ENCODE measurements at places on chromosomes 12 and 14. TPM values are rescaled to one million over a fixed set of nuclear protein-coding genes. Genes with fewer than 3 reads are reported as not detected.

The JPH4 gene
- not detected for polyA plus RNA-seq

The FAM90A1 gene
- polyA plus RNA-seq, result not detected

The SLC4A8 gene
- polyA plus RNA-seq, result 1.4 TPM

The FAM181A gene
- polyA plus RNA-seq, result not detected

The AGAP2 gene
- polyA plus RNA-seq, result 0.45 TPM

The PTGDR gene
- polyA plus RNA-seq, result not detected

The AICDA gene
- polyA plus RNA-seq, result 0.05 TPM

The CFAP54 gene
- polyA plus RNA-seq, result 0.70 TPM

The CYP27B1 gene
- 1.9 TPM for polyA plus RNA-seq

GRCh38 chr12:110739488-110739887 is 3.2 kb downstream of the PPP1CC start:
- no peak for DNase-seq

DNA sequence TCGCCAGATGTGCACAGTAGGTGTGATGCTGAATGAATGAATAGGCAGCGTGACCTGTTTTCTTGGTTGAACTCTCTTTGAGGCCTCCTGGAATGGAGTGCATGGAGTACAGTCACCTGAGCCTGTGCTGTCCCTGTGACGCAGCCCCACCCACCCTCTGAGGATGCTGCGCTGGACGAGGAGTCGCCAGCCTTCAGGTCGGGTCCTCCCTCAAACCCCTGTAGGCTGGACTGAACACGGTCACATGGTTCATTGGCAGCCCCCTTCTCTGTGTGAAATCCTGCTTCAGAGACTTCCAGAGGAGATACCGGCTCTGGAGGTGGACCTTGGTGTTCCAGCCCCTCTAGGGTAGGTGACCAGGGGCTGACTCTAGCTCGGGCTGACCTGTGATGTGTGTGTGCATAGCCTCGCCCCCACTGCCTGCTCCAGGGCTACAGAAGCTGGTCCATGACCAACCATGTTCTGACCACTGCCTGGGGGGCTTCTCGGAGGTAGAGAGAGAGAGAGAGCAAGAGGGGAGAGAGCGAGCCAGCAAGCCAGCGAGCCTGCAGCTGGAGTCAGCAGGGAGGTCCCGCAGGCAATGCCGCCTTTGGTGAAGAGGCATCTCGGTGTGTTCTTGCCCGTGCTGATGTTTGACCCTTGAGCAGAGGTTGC is 158.0 kb upstream of the RTL1 start:
- no peak for DNase-seq

DNA sequence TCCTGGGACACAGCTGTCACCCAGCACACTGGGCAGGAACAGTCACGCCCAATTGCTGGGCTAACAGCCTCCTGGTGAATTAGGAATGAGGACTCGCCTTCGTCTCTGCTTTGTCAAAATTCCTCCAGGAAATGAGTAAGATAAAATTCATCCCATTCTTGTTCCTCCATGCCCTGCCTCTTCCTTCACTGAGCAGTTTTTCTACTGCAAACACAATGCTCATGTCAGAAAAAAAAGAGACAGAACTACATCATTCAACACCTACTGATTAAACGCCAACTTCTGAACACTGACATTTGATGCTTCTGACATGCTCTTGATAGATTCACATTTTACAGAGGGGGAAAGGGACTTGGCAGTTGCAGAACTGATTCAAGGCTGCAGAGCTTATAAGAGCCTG is 37.5 kb upstream of the DTX1 start:
- no peak for DNase-seq

DNA sequence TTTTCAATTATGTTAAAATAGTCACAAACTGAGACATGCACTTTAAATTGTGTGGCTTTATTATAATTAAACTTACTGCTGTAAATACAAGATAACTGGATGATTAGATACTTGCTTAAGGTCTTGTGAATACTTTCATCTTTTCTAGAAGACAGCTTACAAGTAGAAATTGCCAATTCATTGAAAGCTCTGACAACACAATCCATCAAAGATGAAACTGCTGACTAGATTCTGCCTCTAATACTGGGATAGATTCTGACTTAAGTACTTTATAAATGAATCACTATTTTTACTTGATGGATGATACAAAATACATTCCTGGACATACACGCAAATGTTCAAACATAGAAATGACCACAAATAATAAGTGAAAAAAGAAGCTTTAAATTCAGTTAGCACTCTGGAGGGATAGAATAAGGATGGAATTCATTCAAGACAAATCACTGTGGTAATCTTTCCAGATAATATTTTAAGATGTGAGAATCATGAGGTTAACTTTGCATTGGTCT is 876.8 kb downstream of the RPS29 start:
- DNase-seq, result no peak

DNA sequence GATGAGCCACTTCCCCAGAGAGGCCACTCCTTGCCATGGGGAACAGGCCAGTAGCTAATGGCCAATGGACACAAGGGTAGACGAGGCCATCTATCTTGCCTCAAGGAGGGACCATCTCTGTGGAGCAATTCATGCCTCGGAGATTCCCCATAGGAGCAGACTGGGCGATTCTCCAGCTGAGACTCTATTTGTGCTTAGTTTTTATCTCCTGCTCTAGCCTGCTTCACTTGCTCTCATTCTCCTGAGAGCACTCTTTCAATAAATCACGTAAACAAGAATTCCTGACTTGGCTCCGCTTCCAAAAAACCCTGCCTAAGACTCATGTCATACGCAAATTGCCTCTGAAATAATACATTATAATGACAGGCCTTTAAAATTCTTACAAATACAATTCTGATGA is 396.4 kb upstream of the USP15 start:
- DNase-seq, result no peak

GRCh38 chr14:66395300-66395699 is 90.9 kb upstream of the CCDC196 start:
- DNase-seq, result no peak

DNA sequence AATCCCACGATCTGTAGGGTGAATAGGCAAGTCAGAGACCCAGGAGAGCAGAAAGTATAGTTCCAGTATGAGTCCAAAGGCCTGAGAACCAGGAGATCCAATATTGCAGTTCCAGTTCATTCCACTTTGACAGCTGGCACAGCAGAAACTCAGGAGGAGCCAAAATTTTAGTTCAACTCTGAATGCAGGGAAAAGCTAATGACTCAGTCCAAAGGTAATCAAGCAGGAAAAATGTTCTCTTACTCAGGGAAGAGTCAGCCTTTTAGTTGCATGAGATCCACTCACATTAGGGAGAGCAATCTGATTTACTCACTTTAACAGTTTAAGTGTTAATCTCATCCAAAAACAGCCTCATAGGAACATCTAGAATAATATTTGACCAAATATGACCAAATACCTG is 130.2 kb upstream of the LRFN5 start:
- no peak for DNase-seq

DNA sequence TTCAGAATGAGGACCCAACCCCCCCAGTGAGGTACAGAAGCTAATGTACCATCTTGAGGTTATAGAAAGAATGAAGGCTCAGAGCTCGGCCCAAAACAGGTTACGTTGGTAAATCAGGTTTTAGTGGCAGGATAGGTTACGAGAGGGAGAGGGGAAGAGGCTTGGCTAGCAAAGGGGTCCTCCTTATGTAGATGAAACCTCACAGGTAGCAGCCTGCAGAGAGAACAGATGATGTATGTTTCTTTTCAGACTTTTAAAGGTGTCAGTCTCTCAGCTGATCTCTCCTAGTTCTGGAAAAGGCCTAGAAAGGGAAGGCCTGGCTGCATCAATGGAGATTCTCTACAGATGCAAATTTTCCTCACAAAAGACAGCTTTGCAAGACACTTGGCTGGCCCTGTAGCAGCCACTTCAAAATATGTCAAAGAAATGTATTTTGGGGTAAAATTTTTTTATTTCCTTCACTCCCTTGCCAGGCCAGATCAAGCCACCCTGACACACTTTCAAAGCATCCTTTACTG is 71.7 kb upstream of the CPSF6 start:
- no peak for DNase-seq

DNA sequence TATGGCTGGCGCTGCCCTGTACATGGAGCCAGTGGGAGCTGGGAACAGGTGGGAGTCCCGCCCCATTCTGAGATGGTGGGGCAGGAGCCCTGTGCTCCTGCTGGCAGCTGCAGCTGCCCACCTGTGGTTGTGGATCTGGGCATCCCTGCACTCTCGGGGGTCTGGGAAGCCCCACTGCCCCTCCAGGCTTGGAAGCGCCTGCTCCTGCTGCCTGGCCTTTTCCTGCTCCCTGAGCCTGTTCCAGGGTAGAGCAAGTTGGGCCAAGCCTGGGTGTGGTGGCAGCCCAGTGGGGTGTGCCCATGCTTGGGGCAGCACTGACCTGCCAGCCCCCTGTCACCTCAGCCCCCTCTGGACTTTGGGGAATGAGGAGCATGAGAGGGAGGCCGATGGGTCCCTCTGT is 104.0 kb downstream of the MNAT1 start:
- no peak for DNase-seq

- DNase-seq, result no peak
Measured at GRCh38 chr14:99561864-99562263, 42.1 kb downstream of the CCDC85C start.

- peak; percentile 44 for DNase-seq
Measured at GRCh38 chr12:31644536-31644935, 15.0 kb upstream of the ETFBKMT start.

GRCh38 chr12:79692860-79693577 is 2.3 kb upstream of the PAWR start:
- no peak for DNase-seq

GRCh38 chr14:76687611-76688382 is 73.5 kb upstream of the VASH1 start:
- no peak for DNase-seq

GRCh38 chr12:96219700-96220206 is 25.6 kb downstream of the ELK3 start:
- DNase-seq, result peak; percentile 98

DNA sequence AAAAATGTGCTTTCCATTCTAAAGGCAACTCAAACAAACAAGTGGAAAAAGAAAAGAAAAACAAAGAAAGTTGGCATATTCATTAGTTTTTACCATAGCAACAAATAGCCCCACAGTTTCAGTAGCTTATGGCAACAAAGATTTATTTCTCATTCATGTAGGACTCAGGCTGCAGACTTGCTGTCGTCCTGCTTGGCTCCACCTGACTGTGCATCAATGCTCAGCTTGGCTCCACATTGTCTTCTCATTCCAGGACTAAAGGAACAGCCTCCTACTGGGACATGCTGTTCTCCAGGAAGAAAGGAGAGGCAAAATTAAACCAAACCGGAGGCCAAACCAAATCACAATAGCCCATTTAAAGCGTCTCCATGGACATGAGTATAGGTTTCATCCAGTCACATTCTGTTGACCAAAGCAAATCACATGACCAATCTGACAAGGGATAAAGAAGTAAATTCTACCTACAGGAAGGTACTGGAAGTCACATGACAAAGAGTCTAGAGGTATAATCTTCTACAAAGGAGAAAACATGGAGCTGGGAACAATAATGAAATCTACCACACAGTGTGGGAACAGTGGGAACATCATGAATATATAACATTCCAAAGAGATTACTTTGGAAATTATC is 222.5 kb downstream of the PIK3C2G start:
- DNase-seq, result no peak

DNA sequence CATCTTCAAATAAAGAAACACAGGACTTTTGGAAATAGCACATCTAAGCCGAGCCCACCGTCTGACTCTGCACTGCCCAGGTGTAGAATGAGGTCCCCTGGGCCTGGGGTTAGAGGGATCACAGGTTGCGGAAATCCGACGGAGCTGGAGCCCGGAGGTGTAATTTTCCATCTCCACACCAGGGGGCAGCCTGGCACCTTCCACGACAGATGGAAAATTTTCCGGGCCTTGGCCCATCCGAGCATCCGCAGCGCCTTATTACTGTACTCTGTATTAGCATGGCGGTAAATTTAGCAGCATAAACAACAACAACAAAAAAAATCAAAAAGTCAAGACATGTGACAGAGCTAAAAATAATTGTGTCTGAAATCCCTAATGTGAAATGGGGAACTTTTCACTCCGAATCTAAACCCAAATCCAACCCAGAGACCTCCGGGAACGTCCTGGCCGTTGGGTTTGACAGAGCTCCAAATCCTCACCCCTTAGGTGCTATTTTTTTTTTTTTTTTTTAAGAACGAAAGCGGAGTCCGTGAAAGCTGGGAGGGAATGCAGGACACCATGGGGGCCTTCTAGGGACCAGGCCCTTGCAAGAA is 93.9 kb downstream of the KSR2 start:
- peak; percentile 62 for DNase-seq

DNA sequence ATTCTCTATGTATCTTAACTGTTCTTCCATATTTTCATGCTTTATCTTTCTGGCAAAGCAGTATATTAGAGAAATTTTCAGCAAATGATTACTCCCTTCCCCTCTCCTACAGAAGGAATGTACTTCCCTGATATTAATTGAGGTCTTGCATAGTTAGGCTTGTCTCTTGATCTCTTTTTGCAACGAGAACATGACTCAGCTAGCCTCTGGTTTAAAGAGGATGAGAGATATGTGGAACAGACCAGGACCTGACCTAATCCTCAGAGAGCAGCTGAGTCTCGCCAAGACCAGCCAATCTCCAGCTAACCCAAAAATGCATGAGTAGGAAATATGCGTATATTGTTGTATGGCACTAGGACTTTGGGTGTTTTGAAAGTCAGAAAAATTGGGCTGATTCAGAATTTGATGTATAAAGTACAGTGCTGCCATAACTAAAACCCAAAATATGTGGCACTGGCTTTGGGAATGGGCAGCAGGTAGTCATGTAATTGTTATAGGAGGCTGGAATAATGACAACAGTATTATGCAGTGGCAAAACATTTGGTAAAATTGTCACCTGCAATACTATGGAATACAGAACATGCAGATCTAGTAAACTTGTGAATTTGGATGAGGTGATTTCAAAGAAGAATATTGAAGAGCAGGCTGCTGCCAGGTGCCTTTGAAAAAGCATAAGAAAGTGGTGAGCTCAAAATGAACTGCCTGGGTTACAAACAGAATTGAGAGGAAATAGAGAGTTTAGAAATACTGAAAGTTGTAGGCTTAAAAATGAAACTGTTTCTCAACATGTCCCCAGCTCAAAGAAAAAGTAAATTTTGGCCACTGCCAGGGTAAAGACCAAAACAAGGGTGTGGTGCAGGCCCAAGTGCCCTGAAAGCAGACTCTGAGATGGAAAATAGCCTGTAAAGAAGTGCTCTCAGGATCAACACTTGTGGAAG is 9.3 kb upstream of the USP15 start:
- DNase-seq, result no peak

DNA sequence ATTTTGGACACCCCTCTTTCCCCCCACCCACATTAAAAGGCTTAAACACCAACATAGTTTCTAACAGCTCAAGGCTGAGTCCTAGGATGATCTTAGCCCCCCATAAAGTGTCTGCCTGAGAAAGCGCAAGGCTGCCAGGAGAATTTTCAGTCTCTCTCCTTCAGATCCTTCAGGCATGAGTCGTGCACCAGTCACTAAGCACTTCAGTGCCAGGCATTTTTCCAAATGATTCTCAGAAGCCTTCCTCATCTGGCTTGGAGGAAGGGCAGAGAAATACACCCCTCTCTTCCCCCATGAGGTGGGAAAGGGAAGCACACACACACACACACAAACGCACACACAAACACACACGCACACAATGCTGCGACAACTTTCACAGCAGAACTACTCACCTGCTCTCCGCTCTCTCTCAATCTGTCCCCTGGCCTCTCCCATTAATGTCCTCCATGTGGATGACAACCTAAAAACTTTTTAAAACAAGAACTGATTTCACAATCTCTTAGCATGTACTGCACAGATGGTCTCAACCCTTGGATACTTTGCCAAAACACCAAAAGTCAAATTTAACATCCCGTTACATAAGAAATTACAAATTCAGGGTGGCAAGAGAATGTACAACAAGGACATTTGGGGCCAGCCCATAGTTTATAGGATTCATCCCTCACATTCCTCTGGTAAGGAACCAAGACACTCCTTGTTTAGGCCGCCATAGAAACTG is 49.8 kb downstream of the CKAP4 start:
- DNase-seq, result no peak

GRCh38 chr12:85468356-85469157 is 188.5 kb downstream of the ALX1 start:
- DNase-seq, result peak; percentile 28
